ENCODE measurements at places on chromosomes 11 and 22.

- peak; percentile 78 for DNase-seq
These were observed at the start of gene EHBP1L1 for GRCh38 chr11:65575568-65576231. EHBP1L1 (plus strand) TSS chr11:65576053; CDS start chr11:65576303, 250 bp downstream.

DNA sequence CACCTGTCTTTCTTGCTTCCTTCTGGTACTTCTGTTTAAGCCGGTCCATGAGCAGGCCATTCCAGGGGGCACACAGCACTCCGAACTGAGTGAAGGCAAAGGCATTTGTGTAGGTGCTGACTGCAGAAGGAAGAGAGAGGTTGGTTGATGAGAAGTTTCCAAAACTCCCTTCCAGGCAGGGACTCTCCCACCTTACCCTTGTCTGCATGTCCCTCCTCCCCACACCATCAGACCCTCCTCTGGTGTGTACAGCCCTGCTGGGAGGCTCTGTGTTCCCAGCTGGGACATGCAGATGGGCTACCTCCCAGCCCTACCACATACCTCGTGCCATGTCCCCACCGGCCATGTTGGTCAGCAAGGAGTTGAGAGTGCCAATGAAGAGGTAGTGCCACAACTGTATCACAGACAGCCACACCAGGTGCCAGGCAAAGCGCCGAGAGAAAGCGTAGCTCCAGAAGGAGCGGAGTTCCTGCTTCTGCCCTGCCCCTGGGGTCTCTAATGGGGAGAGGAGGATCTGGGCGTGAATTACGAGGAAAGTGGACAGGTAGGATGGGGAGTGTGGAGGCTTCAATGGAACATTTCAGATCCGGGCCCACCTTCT lies 12.2 kb downstream of the SLC43A3 start:
- no peak for DNase-seq

- no peak for DNase-seq
These were observed 8.9 kb downstream of the KCTD21 start for GRCh38 chr11:78179459-78180071.

DNA sequence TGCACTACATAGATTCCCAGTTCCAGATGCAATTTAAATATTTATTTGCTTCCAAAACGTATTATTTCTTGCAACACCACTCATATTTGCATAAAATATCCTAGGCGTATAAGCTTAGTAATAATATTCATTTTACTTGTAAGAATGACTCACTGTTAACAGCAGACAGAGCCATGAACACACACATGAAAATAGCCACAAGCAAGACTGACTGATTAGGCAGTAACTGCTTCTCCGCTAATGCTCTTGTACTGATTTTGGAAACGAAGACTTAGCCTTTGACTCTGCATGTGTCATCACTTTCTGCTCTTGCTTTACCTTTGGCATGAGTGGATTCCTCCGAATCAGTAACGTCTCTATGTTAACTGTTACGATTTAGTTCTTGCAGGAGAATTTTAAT lies 6.0 kb downstream of the OR10Q1 start:
- DNase-seq = no peak

GRCh38 chr11:76217653-76218160 lies 11.4 kb upstream of the WNT11 start:
- no peak for DNase-seq

- no peak for DNase-seq
These were observed 265.4 kb downstream of the CADM1 start for GRCh38 chr11:115238791-115239190.
